Astrocyte (in vitro differentiated cells and primary cell): ENCODE measurements at places on chromosomes 12 and 14.

- DNase-seq, result no peak
Observed at GRCh38 chr12:45626965-45627364, 102.5 kb upstream of the ARID2 start.

DNA sequence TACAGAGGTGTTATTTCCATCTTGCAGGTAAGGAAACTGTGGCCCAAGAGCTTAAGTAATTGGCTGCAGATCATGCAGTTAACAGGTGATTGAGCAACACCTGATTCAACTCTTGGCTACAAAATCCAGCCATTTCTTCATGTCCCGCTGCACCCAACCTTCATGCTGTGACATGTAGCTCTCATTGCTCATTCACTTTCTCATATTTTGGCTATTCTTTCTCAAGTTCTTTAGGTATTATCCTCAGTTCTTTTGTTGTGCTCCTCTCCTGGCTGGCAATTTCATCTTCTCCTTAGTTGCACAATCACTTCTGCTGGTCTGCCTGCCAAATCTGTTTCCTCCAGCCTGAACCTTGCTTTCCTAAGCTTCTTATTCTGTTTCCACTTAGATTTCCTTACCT is 300.8 kb downstream of the SSPN start:
- DNase-seq, result no peak

- no peak for DNase-seq
Observed at GRCh38 chr14:99286761-99287160, 14.8 kb upstream of the BCL11B start.

DNA sequence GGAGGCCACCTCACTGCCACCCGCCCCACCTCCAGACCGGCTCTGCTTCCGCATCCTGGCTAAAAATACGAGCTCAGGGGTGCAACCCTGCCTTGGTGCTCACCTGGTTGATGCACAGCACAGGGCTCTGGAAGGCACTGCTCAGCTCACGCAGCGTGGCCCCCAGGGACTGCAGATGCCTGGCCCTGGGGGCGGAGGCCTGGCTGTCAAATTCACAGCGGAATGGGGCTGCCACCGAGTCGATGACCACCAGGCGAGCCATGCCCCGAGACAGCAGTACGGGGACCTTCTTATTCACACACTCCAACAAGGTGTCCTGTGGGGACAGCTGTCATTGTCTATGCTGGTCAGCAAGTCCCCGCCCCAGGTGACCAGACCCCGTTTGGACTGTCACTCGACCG is 16.0 kb downstream of the XRCC3 start:
- DNase-seq, result no peak

GRCh38 chr12:69630191-69630590 is 19.5 kb upstream of the LRRC10 start:
- DNase-seq, result no peak

DNA sequence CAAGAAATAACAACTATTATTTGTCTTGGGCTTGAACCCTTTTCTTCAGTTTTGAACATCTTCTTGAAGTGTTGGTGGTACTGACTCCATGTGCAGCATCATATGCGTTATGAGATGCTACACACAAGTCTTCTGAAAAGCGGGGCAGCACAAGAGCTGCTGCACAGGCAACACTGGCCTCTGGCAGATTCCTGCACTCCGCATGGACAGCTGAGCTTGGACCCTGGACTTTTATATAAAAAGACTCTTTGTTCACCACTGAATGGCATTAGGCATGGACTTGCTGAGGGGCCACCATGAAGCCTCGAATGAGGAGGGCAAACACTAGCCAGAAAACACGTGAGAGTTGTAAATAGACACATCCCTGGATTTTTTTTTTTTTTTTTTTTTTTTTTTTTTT is 210.8 kb upstream of the NPAS3 start:
- DNase-seq, result no peak

DNA sequence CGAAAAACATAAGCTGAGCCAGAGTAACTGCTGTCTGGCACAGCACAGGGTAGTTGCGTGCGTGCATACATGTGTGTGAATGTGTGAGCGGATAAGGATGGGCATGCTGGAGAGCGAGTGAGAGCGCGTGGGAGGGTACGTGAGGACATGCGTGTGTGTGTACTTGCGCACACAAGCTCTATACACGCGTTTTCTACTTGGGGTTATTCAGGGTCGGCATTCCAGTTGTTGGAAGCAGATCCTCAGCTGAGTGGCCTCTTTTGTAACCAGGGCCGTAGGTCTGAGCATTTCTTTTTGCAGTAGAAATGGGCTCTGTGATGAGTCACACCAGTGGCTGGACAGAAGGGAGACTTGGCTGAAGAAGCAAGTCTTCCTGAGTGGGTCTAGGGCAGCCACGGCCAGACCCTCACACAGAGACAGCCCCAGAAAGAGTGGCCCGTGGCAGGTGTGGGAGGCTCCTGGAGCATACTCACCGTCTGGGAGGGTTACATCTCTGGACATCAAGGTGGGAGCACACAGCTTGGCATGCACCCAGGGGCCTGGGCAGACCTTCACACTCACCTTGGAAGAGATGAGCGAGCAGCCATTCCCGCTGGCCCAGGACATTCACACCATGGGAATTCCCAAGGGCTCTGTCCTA is 78.0 kb downstream of the LRRC74A start:
- DNase-seq, result peak; percentile 86

DNA sequence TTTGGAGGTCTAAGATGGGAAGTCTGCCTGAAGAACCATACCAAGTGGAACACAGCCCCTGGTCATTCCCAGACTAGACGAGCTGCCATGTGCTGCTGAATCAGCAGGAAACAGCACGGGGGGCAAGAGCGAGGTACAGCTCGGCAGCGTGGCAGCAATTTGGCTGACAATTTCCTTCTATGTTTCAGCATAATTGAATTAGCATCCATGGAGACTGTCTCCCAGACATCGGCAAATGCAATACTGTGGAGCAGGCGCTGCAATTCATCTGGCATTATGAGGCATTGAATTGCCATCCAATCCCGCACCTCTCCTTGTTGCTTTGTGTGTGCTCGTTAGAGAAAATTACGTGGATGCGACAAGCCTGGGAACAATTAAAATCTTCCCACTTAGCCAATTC is 46.0 kb upstream of the CCDC60 start:
- no peak for DNase-seq

DNA sequence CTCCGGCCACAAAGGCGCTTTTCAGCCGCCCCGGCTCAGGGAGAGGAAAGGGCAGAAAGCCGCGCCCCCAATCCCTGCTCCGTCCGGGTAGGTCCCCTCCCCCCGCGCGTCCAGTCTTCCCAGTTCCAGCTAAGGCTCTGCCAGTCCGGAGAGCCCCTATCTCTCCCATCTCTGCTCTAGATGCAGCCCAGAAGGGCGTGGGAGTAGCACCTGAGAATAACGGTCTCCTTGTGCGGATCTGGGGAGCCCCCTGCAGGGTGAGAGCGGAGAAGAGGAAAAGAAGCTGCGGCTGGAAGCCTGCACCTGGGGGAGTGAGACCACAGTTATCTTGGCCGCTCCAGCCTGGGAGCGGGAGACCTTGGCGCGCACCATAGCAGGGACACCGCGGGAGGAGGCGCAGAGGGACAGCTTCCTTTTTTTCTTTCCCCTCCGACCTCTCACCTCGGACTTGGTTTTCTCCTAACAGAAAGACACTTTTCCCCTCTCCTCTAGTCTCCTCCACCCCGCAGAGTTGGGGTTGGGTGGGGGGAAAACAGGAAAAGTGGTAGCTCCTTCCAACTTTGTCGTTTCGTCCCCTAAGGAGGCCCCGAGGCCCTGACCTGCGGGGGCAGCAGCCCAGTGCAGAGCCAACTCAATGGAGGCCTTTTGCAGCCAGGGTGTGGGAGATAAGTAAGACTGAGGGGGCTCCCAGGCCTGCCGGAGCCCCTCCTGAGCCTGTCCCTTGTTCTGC is 2.4 kb downstream of the DHH start:
- DNase-seq, result no peak

- no peak for DNase-seq
Observed at GRCh38 chr12:120581998-120582397, 796 bp upstream of the POP5 start.
